NAMALWA (cell line): ENCODE measurements at places on chromosomes 6 and 20.

DNA sequence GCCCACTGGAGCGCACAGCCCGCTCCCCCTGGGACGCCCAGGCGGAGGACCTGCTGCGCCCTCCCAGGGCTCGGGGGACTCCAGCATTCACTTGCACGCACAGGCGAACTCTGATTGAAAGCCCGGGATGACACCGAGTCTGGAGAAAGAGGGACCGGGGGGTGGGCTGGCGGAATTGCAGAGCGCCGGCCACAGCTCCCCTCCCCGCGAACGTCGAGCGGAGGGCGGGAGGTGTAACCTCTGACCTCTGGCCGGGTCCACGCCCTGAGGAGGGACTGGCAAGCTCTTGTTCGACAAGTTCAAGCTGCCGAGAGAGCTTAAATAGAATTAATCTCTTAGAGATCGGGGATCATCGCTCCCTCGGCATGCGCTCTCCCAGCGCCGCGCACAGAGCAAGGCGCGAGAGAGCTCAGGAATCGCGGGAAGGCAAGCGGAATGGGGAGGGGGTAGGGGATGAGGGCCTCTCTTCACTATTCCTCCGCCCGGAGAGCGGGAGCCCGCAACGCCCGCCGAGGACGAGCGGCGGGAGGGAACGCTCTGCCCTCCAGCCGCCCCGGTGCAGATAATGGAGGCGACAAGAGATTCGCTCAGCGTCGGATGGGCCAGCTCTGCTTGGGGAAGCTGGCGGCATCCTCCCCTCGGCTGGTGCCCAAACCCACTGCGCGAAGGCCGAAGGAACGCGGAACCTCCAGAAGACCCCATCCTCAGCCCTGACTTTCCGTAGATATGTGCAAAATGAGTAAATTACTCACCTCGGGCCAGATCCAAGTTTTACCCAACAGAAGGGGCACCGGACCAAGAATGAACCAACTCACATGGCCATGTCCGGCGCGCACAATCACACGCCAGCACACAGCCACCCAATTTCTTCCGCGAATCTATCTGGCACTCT, 761 bp upstream of the NR2E1 start:
- DNase-seq: no peak

- DNase-seq: no peak
Observed at GRCh38 chr20:45813006-45813340, 529 bp downstream of the UBE2C start.

DNA sequence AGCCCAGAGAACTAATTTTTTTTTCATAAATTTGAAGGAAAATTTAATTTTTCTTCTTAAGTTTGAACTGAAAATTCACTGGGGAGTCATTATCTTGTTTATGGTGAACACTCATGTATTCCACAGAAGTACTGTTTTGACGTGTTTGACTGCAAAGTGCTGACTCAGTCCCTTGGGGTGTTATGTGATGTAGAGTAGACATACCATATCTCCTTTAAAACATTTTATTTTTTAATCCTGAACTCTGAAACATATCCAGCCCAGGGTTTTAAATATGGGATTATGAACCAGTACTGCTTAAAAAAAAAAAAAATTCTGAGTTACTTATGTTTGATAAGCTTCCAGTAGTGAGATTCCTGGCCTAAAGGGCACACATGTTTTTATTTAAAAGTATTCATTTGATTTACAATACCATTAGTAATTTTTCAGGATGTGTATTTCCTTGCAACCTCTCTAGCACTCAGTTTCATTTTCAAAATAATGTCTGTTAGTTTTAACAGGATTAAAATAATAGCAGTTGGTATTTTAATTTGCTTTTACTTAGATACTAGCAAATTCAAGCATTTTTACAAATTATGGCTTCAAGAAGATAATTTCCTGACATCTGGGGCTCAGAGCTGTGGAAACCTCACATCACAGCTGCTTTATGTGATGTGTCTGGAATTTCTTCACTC, 81.7 kb upstream of the PDE10A start:
- no peak for DNase-seq

GRCh38 chr6:114282292-114282691, 60.5 kb downstream of the HS3ST5 start:
- DNase-seq: no peak

DNA sequence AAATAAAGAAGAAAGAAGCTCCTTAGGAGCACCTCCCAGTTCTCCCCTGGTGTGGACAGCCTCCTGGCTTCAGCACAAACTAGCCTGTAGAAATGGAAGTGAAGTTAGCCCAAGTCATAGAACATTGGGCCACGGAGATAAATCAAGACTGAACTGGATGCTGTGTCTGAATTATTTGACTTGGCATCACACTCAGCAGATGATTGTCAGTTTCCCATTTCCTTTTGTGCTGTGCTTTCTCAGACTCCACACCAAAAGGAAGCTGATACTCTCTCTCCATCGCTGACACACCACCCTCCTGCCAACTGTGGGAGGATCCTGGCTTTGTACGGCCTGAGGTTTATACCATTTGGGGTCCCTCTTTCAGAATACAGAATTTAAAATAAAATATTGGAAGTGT, 209.8 kb downstream of the TFAP2A start:
- no peak for DNase-seq

DNA sequence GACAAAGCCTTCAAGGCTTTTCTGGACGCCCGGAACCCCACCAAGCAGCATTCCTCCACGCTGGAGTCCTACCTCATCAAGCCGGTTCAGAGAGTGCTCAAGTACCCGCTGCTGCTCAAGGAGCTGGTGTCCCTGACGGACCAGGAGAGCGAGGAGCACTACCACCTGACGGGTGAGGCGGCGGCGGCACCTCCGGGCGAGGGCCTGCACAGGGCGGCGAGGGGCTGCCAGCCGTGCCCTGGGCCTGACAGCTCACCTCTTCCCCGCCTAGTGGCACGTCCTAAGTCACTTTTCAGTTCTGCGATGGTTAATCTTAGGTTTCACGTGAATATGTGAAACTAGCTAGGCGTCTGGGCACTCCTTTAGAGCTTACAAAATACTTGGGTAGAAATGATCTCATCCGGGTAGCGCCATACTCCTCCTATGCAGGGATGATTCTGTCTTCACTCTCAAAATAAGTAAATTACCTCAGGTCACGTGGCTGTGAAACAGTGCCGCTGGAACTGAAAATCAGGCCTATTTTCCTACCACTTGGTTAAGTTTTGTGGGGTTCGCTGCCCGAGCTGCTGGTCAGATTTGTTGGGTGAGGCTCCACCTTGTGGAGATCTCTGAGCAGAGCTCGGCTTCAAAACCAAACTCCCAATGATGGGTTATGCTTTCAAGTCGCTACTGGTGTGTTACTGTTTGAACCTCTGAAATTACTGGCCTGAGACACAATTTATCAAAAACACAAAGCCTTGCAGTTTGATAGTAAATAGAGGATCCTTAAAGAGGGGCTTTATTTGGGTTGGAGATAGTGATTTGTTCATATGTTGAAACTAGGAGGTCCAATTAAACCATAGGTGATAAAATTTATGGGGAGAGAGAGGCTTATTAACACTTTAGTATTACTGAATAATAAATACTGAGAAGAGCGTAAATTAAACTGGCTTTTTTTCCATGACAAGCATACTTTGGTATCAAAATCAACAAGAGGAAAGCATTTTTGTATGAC, 15.5 kb upstream of the CLDN20 start:
- DNase-seq: peak; percentile 58

DNA sequence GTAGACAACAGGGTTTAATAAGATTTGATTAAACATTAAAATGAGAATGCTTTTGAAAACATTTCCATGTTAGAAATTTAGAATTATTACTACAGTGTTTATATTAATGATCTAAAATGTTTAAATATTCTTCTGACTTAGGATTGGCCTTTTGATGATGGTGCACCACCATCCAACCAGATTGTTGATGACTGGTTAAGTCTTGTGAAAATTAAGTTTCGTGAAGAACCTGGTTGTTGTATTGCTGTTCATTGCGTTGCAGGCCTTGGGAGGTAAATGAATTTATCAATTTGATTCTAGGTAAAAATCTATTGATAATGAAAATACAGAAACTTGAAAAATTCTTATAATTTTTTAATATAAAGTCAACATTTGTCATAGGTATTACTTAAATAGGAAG, 6.5 kb downstream of the LOC128125822 start:
- no peak for DNase-seq

GRCh38 chr6:37696220-37696840, 1.4 kb downstream of the MDGA1 start:
- DNase-seq: no peak

DNA sequence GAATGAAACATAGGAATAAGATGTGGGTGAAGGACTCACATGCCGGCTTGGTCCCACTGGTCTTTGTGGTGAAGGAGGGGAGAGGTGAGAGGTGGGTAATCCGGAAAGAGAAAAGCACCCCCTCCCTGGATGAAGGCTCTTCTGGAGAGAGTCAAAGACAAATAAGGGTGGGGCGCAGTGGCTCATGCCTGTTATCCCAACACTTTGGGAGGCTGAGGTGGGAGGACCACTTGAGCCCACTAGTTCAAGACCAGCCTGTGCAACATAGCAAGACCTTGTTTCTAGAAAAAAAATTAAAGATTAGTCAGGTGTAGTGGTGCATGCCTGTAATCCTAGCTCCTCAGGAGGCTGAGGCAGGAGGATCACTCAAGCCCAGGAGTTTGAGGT, 3.1 kb downstream of the LTB start:
- no peak for DNase-seq

GRCh38 chr20:18639501-18639979, 51.7 kb downstream of the DTD1 start:
- DNase-seq: no peak

- DNase-seq: no peak
Observed at GRCh38 chr20:22226849-22227700, 357.3 kb downstream of the FOXA2 start.

GRCh38 chr6:137894779-137895385, 27.8 kb downstream of the TNFAIP3 start:
- DNase-seq: no peak

- DNase-seq: no peak
Observed at GRCh38 chr20:11686820-11687543, 230.7 kb upstream of the BTBD3 start.

DNA sequence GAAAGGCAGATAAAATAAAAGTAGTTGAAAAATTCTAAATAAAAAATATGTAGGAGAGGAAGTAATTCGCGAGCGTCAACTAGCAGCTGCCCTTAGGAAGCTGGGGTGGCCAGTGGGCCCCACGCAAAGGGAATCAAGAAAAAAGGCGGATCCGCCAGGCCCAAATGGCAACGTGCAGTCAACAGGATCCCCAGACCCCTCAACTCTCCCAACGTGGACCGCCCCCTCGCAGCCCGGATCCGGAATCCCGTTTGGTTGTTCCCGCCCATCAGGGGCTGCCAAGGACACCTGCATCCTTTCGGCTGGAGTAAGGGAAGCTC, 296 bp downstream of the DZANK1 start:
- DNase-seq: no peak

DNA sequence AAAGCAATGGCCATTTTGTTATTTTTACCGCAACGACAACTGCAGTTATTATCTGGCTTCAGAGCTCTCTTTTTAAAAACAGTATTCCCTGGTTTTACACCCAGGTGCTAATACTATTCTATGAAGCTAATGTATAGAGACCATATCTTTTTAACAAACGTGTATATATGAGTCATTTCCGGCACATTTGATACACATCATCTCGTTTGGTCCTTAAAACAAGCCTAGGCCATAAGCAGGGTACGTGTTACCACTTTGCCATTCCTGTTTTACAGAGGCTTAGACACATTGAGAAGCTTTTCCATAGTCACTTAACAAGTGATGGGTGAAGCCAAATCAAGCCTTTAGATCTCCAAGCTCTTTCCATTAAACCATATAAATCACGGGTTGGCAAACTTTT, 5.5 kb downstream of the TRAF3IP2 start:
- no peak for DNase-seq

DNA sequence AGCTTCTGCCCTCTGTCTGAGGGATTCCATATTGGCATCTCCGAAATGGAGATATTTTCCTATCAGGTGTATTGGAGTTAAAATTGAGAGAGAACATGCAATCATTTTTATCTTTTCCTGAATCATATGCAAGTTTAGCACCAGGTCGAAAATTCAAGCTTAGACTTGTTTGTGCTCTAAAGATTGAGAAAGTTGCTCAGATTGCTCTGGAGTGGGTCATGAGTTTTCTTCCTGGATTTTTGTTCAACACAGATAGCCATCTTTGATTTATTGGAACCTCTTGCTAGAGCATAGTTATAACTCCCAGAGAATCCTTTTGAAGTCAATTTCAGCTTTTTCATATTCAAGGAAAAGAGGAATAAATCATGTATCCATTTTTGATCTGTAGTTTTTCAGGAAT, 373.5 kb upstream of the FLRT3 start:
- DNase-seq: no peak

- no peak for DNase-seq
Observed at GRCh38 chr6:150601439-150601838, 1.8 kb downstream of the PLEKHG1 start.

GRCh38 chr6:62298745-62299392, 12.8 kb upstream of the KHDRBS2 start:
- peak; percentile 63 for DNase-seq

DNA sequence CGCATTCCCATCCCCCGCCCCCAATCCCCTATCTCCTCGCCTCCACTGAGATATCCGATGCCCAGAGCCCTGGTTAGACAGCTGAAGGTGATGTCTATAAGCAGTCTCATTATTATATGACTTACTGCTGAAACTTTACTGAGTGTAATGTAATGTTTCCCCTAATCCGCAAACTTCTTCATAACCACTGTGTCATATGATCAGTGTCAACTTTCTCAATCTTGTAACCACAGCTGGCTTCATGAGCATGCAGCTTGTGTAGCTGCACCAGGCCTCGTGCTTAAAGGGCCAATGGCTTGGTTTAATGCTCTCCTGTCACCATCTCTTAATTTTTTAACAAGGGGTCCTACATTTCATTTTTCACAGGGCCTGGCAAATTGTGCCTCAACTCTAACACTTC, 8.1 kb downstream of the ASIP start:
- peak; percentile 50 for DNase-seq

DNA sequence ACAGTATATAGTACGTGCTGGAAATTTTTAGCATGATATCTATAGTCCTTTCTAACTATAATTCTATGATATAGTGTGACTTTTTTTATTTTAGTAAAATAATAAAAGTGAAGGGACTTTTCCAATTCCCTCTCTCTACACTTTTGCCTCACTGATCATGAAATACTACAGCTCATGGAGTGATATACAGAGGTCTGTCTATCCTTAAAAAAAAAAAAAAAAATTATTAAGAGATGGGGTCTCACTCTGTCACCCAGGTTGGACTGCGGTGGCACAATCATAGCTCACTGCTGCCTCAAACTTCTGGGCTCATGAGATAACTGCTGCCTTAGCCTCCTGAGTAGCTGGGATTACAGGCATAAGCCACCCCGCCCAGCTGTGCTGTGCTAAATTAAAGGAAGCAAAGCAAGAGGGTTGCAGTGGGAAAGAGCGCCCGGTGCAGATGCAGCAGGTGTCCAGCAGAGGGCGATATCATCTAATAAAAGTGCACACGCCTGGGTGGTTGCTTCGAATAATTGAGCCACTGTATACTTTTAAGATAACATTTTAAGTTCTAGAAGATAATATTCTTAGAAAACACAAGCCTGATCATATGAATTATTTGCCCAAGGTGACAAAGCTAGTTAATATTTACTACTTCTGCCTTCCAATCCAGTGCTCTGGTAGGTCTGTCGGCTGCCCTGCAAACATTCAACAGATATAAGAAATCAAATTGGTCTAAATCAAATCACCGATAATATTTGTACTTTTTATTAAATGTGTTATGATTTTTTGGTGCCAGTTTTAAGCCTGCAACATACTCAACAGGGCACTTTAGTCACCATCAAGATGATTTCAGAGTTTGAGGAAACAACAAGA, 94.9 kb upstream of the NT5E start:
- DNase-seq: peak; percentile 67

- DNase-seq: no peak
Observed at GRCh38 chr6:125101631-125102030, 51.9 kb upstream of the TPD52L1 start.

GRCh38 chr6:118350881-118351430, 197.1 kb upstream of the PLN start:
- DNase-seq: no peak
